Stimulated activated CD4-positive, alpha-beta T cell treated with anti-CD3 and anti-CD28 coated beads, Interleukin-1b, Interleukin-23, amount 100 ng/mL, for 24 hours (primary cell): ENCODE measurements at places on chromosomes 1 and 21.
A peak's percentile ranks its signal among the peaks of the same experiment; 100 is the strongest.

- no peak for DNase-seq
These were observed 18.6 kb upstream of the PTTG1IP start for GRCh38 chr21:44892095-44892494.

GRCh38 chr1:23638786-23639241, 52.8 kb upstream of the RPL11 start:
- no peak for DNase-seq

- no peak for DNase-seq
These were observed 12.6 kb upstream of the RGL1 start for GRCh38 chr1:183792300-183792699.

DNA sequence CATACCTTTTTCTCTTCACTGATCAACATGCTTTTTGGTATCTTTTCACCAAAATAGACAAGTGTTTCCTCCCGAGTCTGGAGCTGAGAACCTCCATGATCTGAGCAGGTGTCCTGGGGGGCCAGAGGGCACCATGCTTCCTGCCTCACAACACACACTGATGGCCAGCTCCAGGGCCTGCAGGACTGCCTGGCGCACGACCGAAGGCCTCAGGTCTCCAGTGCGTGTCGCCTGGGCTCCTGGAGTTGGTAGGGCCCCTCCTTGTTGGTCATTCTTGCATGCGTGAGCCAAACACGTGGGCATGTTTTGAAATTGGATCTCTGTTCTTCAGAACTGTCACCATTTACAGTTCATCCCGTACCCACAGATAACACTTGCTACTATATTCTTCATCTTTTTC, 64.4 kb downstream of the SLC37A1 start:
- no peak for DNase-seq

DNA sequence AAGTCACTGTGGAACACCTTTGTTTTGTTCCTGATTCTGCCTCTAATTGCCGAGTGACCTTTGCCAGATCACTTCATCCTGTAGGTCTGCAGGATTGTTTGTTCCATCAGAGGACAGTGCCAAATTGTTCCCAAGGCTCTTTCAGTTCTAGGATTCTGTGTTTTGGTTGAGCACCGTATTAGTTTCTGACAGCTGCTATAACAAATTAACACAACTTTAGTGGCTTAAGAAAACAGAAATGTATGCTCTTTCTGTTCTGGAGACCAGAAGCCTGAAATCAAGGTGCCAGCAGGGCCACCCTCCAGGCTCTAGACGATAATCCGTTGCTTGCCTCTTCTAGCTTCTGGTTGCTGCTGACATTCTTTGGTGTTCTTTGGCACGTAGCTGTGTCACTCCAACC, 3.4 kb upstream of the PIGR start:
- no peak for DNase-seq

DNA sequence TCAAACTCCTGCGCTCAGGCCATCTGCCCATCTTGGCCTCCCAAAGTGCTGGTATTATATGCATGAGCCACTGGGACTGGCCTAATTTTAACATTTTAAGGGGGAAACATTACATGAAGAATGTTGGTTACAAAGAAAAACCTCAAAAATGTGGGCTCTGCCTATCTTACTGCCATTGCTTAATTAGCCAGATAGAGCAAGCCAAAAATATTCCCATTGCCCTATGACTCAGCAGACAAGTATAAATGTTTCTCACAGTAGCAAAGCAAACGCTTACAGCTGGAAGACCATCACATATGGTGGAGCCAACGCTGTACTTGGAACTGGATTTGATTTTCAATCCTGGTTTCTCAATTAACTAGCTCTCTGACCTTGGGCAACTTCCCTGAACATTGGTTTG, 502.0 kb downstream of the SMYD3 start:
- no peak for DNase-seq

GRCh38 chr1:221839782-221840395, 98.0 kb upstream of the DUSP10 start:
- peak; percentile 75 for DNase-seq

- no peak for DNase-seq
These were observed 6.9 kb downstream of the THRAP3 start for GRCh38 chr1:36231191-36231590.

GRCh38 chr1:202023001-202023433, 12.6 kb downstream of the ELF3 start:
- no peak for DNase-seq

DNA sequence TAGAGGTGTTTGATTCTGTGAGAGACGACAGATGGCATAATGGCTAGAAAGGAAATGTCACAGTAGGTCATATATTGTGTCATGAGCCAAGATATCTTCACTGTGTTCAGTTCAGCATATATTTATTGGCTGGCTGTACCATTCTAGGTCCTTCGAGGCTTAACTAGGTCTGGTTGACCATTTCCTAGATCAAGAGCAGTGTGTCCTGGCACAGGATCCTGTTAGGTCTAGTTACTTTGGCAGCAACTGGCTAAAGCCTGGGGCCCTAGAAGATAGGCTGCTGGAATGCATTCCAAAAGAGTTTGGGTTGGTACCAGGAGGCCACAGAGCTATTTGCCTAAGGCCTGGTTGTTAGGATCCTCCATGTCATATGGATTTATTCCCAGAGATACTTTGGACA, 20.9 kb downstream of the ZBTB40 start:
- no peak for DNase-seq

DNA sequence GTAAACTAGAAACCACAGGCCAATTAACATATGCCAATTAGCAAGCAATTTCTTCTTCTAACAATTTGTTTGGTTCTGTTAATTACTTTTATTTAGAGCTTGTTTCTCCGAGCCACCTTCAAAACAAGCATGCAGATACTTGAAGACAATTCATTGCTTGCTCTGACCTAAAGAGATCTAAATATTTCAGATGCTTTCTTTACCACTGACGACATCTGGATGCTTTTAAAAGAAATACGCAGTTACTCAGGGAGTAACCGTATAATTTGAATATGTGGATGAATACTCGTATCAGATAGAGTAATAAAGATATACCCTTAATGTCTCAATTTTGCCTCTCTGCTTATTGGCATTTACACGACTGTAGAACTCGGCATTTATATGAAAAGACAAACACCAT, 390.0 kb downstream of the DISC1 start:
- no peak for DNase-seq

- no peak for DNase-seq
These were observed 216.1 kb downstream of the USH2A start for GRCh38 chr1:216207154-216207553.

DNA sequence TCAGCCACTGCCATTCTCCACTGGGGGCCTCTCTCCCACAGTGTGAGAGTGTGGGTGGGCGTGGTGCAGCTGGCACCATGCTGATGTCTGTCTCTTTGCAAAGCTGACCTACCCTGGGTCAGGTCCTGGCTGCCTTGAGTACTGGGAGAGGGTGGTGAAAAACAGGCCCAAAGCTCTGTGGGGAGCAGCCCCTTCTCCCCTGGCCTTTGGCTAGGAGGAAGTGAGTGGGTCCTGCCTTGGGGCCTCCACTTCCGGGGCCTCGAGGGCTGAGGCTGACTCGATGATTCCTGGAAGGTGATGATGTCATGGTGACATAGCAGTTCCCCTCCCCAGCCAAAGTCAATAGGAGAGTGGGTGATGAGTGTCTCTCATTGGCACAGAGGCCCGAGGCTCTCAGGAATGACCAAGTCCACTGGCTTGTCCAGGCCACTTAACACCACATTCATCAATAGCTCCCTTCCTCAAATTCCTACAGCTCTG, 53.0 kb downstream of the IER5 start:
- no peak for DNase-seq

- DNase-seq, result peak; percentile 93
These were observed 36.3 kb downstream of the IFNAR1 start for GRCh38 chr21:33360881-33361602.

DNA sequence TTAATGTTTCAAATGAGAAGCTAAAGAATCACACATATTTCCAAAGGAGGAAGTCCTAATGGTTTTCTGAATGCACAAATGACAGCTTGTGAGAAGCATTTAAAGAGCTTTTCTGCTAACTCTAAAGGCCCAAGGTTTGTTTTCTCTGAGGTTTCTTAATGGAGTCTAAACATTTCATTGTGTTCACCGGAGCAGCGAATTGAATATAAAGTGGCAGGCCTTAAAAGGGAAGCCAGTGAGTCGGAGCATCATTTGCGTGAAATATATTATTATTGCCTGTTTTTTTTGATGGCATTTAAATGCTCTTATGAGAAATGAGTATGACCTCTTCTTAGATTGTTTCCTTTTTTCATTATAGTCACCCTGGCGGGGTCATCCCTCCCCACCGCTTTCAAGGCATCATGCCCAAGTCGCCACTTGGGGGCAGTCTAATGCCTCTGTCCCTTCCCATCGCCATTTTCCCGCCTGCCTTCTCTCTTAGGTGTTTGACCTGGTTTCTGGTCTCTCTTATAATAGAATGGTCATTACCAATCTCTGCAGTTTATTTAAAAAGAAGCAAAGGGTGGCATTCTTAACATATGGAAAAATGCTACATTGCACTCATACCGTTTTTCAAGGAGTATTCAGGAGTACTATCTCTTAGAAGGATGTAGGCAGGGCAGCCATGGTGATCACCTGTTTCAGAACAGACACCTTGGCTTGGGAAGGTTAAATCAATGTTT, 25.3 kb upstream of the OVAAL start:
- peak; percentile 51 for DNase-seq

GRCh38 chr21:46229133-46229922, 754 bp upstream of the LSS start:
- DNase-seq, result no peak

DNA sequence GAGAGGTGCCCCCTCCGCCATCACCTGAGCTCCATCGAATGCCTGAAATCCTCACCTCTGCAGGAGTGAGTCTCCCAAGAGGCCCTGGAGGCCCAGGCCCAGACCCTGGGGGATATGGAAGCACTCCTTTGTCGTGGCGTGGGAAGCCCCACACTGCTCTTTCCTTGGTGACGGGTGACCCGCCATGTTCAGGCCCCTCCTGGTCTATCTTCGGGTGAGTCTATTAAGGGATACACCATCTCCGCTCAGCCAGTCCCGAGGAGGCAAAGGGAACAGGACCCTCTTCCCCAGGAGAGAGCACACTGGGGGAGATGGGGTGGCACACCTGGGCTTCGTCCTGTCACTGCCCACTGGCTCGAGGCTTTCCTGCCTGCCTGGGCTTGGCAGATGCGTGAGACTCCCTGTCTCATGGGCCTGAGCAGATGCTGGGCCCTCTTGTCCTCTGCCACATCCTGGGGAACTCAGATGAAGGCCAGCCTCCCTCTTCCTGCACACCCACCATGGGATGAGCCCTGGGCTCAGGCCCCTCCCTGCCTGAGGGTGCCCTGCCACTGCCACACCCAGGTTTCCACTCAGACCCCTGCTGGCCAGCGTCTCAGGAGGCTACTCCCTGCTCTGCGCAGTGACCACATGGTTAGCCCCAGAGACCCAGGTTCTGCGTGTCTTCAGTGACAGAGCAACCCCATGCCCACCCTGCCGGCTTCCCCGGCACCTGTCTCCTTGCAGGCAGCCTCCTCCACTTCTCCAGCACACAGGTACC, 3.8 kb upstream of the NPHP4 start:
- DNase-seq, result no peak

- no peak for DNase-seq
These were observed 24.3 kb upstream of the FMO2 start for GRCh38 chr1:171160639-171161354.

DNA sequence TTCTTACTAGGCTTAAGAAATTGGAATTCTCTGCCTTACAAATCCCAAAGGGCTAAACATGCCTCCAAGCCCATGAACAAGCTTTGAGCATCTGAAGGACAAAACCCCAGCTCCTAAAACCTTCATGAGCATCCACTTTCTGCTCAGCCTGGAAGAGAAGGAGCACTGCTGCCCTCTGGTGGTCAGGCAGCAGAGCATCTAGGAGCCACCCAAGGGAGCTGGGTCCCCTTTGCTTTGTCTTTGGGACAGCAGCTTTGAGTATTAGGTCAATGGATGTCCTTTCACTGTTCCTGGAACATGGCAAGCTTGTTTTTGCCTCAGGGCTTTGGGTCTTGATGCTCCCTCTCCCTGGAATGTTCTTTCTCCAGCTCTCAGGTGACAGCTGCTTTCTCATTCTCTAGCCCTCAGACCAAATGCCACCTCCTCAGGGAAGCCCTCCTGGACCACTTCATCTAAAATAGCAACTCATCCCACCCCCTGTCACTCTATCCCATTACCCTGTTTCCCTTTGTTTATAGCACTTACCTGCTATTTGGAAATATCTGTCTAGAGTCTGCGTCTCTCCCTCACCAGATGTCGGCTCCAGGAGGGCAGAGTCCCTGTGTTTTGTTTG, 25.7 kb downstream of the RAB7B start:
- DNase-seq, result peak; percentile 58

DNA sequence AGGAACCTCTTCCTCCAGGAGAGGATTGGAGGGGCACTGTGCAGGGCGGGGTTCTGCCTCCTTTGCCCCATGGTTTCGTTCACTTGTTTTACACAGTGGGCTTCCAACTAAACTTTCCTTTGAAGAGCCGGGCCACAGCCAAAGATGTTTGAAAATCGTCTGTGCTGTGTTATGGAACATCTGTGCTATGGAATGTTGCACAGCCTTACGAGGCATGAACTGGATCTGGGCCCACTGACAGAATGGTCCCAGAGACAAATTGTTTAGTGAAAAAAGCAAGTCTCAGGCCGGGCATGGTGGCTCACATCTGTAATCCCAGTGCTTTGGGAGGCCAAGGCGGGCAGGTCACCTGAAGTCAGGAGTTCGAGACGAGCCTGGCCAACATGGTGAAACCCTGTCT, 12.6 kb upstream of the MEF2D start:
- no peak for DNase-seq
